ENCODE measurements at places on chromosomes 2 and 18.

DNA sequence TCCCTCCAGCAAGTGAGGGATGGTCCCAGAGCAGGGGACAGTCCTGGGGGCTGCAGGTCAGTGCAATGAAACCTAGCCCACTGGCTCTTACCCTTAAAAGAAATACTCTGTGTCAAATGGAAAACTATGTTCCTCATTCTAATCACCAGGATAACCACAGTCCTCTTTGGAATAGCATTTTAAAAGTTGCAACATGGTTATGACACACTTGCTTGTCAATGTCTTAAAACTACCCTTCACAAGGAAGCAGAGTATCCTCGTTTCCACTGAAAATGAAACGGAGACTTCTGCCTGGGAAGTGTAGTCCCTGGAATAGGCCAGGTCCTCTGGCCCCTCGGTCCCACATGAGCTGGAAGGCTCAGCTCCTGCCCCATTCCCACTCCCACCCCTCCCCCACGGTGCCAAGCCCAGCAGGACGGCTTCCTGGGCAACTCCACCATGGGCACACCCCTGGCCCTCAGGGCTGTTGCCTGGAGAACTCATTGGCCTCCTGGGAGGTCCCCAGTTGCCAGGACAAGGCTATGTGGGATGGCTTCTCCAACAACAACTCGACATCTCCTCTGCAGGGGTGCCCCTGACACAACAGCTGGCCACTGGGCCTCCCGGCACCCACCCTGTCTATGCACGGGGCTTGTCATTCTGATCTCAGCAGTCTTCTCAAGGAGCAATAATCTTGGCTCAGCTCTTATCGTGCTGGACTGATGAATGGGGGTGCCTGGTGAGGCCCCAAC, 38.3 kb upstream of the ST3GAL5 start:
- no peak for DNase-seq

DNA sequence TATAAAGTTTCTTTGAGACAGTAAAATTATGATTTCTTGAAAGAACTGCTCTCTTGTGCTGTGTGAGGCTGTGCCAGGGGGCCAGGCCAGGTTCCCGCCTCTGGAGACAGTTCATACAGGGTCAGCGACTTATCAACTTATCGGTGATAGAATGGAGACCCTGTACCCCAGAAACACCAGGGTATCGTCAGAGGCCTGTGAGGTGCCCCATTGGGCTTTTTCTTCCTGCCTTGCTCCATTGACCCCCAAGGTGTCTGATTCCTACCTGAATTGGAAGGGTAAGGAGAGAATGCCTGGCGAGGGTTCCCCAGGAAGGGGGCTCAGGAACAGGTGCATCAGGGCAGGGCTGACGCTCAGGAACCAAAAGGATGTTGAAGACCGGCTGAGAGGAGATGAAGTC, 4.3 kb downstream of the DLX1 start:
- DNase-seq = no peak

- no peak for DNase-seq
Measured at GRCh38 chr2:65456064-65456463, 23.7 kb upstream of the SPRED2 start.

- DNase-seq = no peak
Measured at GRCh38 chr2:95052804-95053479, 27.4 kb downstream of the MAL start.

DNA sequence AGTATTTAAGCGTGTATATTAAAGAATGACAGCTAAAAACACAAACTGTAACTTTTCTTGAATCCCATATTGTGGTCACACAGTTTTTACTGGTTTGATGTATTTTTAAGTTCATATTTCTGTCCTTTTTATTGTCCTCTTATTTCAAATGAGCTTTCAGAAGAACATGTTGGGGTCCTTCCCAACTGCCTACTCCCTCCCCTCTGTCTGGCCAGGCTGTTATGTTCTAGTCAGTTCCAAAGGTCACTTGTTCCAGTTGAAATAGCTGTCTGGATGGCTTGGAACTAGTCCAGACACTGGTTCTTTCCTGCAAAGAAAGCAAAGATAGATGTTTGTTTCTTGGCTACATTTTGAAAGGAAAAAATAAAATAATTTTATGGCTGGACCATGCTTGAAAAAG, 306.9 kb downstream of the GULP1 start:
- DNase-seq = no peak

GRCh38 chr2:171529914-171530313, 7.6 kb downstream of the CYBRD1 start:
- DNase-seq = no peak

DNA sequence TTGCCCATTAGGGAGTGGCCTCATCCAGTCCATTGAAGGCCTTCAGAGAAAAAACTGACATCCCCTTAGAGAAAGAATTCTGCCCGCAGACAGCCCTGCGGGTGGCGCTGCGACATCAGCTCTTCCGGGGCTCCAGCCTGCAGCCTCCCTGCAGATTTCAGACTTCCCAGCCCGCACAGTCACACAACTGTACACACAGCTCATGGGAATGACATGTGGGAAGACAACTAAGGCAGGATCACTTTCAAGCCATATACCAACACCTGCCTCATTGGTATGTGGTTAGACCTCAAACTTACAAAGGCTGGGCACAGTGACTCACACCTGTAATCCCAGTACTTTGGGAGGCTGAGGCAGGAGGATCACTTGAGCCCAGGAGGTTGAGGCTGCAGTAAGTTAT, 24.8 kb upstream of the TUBB6 start:
- no peak for DNase-seq

Data from stimulated activated CD4-positive, alpha-beta T cell treated with anti-CD3 and anti-CD28 coated beads, Interleukin-4, amount 100 ng/mL, for 4 hours (primary cell).